ENCODE measurements at places on chromosomes 16 and 17. TPM values are rescaled to one million over a fixed set of nuclear protein-coding genes. Genes with fewer than 3 reads are reported as not detected.

The PKMYT1 gene
- total RNA-seq, result 2.9 TPM

The KRT33B gene
- total RNA-seq, result not detected

The HBA1 gene
- total RNA-seq, result 2,695 TPM

The SHCBP1 gene
- total RNA-seq, result 6.1 TPM

DNA sequence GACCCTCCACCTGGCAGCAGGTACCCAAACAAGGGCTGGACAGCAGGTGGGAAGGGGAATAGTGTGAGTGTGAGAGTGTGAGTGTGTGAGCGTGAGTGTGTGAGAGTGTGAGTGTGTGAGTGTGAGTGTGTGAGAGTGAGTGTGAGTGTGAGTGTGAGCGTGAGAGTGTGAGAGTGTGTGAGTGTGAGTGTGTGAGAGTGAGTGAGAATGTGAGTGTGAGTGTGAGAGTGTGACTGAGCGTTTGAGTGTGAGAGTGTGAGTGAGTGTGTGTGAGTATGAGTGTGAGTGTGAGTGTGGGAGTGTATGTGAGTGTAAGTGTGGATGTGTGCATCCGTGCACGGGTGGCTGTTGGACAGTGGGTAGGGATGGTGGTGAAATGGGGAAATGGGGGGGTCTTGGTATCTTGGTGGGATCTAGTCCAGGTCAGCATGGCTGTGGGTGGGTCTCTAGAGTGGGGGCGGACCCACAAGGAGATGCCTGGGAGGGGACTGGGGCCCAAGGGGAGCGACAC, 408 bp downstream of the ADGRG1 start:
- DNase-seq, result peak; percentile 29
- H3K4me1 ChIP-seq, result peaks cover 4% of the 10 kb centered on the region
- no peaks in the 10 kb centered on the region for H3K27me3 ChIP-seq
- H3K27ac ChIP-seq, result peak overlapping the region; percentile 66
- no peaks in the 10 kb centered on the region for H3K36me3 ChIP-seq
- H3K4me3 ChIP-seq, result peak overlapping the region; percentile 23

- no peak overlapping the region for H3K27ac ChIP-seq
- H3K27me3 ChIP-seq, result no peaks in the 10 kb centered on the region
- peaks cover 60% of the 10 kb centered on the region for H3K36me3 ChIP-seq
These were observed 30.8 kb downstream of the CYB5D2 start for GRCh38 chr17:4173781-4174180.

DNA sequence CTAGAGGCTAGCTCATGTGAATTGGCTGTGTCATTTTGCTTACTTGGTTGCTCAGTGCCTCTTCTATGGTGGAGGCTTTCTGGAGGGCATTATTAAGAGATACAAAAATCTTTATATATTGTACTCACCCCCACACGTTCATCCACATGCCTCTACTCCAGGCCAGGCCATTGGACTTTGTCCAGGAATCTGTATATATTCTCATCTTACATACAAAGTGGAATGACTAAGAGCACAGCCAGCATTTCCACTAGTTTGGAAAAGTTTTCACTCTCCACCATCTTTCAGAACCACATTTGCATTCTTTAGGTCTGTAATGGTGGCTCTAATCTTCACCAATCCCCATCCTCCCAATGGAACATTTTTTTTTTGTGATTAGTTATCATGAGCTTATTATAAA, 4.8 kb upstream of the GLG1 start:
- no peak overlapping the region for H3K4me3 ChIP-seq
- H3K27ac ChIP-seq, result no peak overlapping the region
- peaks cover 2% of the 10 kb centered on the region for H3K36me3 ChIP-seq
- no peak for DNase-seq
- no peaks in the 10 kb centered on the region for H3K27me3 ChIP-seq

DNA sequence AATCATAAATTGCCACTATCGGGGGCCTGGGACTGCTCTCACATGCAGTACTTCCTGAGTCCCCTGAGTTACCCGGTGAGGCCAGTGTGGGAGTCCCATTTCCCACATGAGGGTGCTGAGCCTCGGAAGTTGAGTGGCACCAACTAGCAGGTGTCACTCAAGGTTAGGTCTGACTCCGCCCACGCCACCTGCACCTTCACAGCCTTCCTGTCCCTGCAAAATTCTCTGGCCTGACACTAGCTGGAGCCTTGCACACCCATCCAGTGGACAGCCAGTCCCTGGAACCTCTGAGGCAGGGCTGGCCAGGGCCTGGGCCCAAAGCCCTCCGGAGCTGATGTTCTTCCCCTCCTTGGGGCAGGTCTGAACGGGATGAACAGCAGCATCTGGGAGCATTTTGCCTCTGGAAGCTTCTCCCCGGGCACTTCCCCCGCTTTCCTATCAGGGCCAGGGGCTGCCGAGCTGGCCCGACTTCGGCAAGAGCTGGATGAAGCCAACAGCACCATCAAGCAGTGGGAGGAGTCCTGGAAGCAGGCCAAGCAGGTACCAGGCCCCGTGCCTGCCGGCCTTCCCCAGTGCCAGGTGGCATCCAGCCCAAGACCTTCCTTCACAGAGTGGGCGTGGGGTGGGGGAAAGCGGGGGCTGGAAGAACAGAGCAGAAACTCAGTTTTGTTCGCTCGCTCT, 21.9 kb downstream of the UNC13D start:
- peaks cover 5% of the 10 kb centered on the region for H3K4me1 ChIP-seq
- no peaks in the 10 kb centered on the region for H3K27me3 ChIP-seq
- H3K36me3 ChIP-seq, result peaks cover 46% of the 10 kb centered on the region
- peak; percentile 38 for DNase-seq

DNA sequence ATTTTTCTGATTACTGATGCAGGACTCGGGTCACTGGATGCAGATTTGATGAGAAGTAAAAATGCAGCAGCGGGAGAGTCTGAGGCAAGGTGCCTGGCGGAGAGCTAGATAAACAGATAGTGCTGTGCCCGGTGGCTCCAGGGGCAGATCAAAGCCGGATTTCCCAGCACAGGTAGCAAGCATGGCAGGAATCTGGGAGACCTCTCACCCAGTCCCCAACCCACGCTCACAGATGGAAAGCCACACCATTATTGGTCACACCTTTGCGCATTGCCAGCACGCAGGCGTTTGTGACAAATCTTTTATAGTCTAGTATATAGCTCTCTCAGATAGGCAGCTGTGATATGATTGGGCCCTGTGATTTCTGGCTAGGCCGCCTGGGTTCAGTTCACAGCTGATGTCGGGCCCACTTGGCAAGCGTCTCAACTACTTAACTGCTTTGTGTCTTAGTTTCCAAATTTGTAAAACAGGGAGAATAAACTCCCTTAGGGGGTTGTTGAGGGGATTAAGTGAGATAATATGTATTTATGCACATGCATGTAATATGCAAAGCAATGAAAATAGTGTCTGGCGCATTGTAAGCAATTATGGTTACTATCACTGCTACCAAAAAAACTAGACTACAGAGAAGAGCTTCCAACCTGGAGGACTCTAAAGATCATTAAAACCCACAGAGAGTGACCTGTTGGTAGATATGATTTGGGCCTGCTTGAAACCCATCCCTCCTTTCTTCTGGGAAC, 42.0 kb upstream of the NFAT5 start:
- DNase-seq, result no peak
- no peak overlapping the region for H3K27ac ChIP-seq
- H3K27me3 ChIP-seq, result no peaks in the 10 kb centered on the region
- no peaks in the 10 kb centered on the region for H3K4me1 ChIP-seq

DNA sequence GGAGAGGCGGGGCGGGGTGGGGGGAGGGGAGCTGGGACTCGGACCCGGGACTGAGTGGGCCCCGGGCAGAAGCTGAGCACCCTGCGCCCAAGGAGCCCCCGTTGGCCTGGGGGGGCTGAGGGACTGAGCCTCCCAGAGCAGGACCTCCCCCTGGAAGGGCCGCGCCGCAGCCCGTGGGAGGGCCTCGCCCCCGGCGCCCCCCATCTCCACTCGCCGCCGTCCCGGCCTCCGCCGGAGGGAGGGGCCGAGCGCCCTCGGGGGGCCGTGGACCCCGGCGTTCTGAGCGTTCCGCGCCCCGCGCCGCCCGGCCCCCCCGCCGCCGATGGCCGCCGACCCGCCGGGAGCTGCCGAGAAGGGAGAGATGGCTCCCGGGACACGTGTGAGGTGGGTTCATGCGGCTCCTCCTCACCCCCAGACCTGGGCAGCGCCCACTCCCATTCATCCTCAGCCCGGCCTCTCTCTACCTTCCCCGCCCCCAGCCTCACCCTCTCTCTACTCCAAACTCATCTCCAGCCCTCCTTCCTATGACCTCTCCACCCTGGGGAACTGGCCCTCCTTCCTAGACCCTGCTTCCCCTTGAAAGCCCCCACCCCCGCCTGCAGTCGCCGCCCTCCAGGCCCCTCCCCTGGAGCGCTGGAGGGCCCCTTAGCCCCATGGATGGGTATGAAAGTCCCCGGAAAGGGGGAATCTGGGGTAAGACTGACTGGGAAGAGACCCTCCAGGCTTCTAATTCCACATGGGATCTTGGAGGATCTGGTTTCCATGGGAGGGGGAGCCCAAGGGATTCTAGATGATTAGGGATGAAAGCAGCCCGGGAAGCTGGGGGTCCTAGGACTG, 922 bp downstream of the FBXL19 start:
- no peaks in the 10 kb centered on the region for H3K4me1 ChIP-seq
- H3K36me3 ChIP-seq, result peaks cover 4% of the 10 kb centered on the region
- DNase-seq, result no peak
- H3K27ac ChIP-seq, result peak overlapping the region; percentile 7
- no peaks in the 10 kb centered on the region for H3K27me3 ChIP-seq

DNA sequence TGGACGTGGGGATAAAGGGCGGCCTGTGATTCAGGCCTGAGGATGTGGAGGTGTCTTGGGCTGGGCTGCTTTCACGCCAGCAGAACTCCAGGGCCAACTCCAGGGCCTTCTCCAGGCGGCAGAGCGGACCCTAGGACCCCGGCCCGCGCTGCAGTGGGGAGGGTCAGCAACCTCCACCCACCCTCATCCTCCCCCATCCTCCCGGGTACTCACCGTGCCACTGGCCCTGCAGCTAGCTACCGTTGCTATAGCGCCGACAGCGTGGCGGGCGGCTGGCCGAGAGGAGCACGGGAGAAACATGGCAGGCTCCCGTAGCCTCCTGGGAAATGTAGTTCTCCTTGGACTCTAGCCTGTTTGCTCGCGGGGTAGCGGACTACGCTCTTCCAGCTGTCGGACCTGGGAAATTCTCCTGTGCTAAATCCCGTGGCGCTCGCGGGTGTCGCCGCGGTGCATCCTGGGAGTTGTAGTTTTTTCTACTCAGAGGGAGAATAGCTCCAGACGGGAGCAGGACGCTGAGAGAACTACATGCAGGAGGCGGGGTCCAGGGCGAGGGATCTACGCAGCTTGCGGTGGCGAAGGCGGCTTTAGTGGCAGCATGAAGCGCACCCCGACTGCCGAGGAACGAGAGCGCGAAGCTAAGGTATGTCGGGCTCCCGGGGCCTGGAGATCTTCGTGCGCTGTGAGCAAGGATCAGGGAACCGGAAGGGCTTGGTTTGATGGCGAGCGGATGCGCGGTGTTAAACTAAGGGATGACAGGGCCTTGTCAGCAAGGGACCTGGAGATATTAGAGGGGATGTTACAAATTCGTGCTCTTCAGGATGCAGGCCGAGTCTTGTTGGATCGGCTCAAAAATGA, at the start of the genes FTO and RPGRIP1L:
Gene FTO, plus strand, starts transcription at position 567 of the 855 bp plus-strand sequence.
Gene RPGRIP1L, minus strand, starts transcription at position 270 of the 855 bp plus-strand sequence. CDS start 3,136 bp downstream, outside the sequence.
- peak within 1 kb of the TSS; percentile 78 for H3K27ac ChIP-seq
- peaks cover 16% of the 10 kb centered on the region for H3K4me1 ChIP-seq
- peak within 1 kb of the TSS; percentile 84 for H3K4me3 ChIP-seq
- DNase-seq, result peak; percentile 100

DNA sequence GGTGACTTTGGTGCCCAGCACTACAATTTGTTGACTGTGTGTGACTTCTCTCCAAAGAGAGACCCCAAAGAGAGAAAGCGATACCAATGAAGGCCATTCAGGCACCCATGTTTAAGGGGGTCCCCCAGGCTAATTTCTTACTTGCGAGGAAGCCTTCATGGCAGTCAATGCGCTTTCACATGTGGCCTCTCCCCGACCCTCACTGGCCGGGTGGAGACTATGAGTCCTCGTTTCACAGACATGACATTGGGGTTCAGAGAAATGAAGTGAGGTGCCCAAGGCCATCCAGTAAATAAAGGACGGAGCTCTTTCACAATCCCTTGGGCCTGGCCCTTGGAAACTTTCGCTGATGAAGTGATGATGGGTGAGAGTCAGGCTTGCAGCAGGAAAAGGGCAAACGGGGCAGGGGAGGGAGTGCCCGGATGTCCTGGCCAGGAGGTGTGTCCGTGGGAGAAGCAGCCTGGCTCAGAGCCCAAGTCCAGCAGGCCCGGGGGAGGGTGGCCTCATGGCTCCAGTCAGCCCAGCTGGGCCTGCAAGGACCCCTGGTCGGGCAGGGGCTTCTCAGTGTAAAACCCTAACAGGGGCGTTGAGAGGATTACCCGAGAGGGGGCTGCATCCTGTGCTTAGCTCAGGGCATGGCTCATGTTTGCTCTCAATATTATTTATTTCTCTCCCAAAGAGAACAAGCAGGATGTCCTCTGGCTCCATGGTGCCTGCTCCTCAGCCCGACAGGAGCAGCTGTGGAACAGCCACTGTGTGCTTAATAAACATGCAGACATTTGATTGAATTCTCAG, 14.7 kb downstream of the TBX2 start:
- peak; percentile 96 for DNase-seq
- H3K36me3 ChIP-seq, result no peaks in the 10 kb centered on the region
- peaks cover 4% of the 10 kb centered on the region for H3K27me3 ChIP-seq
- H3K4me1 ChIP-seq, result peaks cover 14% of the 10 kb centered on the region

DNA sequence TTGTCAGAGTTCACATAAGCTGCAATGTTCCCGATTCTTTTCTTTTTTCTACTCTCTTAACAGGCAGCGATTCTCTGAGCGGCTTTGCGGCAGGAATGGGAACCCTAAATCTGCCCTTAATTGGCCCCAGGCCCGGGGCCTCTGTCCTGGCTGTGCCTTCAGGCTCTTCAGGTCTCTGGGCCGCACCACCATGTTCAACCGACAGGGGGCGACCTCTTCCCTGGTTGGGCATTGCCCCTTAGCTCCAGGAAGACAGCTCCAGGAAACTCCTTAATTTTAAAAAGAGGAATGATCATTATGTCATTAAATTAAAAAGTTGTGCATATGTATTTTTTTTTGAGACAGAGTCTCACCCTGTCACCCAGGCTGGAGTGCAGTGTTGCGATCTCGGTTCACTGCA, 20.3 kb downstream of the CACNG5 start:
- DNase-seq, result no peak
- H3K4me1 ChIP-seq, result no peaks in the 10 kb centered on the region
- no peaks in the 10 kb centered on the region for H3K27me3 ChIP-seq
- H3K36me3 ChIP-seq, result no peaks in the 10 kb centered on the region
